Amygdala (tissue), 56 donors: ENCODE measurements at places on chromosomes 16 and 17.

GRCh38 chr16:79089735-79090284, 510.7 kb downstream of the MAF start:
- DNase-seq = no peak

DNA sequence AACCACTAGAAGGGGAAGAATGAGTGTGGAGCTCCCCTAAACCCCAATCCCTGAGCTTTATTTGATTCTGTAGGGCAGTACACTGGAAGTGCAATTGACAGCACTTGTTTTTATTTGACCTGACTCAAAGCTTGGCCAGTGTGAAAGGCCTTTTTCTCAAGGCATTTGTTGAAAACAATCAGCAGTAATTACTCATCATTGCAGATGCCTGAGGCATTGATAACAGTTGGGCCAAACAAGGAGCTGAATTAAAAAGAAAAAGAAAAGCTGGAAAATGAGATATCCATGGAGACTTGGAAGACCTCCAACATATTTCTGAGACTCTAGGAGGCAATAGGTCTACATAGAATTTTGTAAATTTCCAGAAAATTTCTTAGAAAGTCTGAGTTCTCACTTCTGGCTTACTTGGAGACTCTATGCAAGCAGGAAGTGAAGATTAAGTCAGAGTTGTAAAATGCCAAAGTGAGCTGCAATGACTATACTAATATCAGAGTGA, 200.8 kb upstream of the KCNJ16 start:
- DNase-seq = no peak

GRCh38 chr16:67451704-67452435, 20.9 kb downstream of the HSD11B2 start:
- DNase-seq = no peak

- DNase-seq = no peak
Measured at GRCh38 chr17:81967244-81967532, 6.2 kb upstream of the NOTUM start.

- DNase-seq = no peak
Measured at GRCh38 chr17:76261421-76262215, 3.5 kb upstream of the UBALD2 start.

- DNase-seq = no peak
Measured at GRCh38 chr17:30337393-30337999, 3.6 kb upstream of the TMIGD1 start.

DNA sequence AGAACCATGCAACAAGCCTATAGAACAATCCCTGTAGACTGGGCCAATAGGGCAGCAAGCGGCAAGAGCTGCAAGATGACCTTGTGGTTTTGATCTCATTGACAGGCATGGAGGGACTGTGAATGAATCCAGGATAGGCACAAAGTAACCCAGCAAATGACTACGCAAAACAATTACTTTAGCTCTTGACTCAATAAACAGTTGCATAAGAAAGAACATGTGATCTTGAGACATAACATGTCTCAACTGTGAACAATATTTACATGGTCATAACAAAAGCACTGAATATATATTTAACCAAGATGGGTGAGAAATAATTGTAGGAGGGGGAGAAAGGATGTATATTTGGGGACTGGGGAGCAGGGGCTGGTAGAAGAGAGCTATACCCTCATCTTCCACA, 313.7 kb upstream of the CDH5 start:
- no peak for DNase-seq

DNA sequence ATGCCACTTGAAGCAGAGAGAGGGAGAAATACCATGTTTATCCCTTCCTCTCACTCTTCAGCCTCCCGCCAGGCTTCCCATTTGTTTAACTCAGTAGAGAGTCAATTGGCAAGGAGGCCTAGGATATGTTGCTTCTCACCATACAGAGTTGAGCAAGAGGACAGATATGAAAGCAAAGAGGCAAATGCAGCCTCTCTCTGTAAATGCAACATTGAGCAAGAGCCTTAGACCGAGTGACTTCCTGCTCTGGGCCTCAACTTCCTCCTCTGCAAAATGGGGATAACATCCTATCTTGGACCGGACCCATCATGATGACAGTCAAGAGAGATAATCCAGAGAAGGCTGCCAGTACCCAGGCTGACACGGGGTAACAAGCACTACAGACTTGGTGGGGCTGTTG, 36.8 kb downstream of the SOCS1 start:
- DNase-seq = no peak

- peak; percentile 46 for DNase-seq
Measured at GRCh38 chr16:2473999-2474876, 689 bp upstream of the TBC1D24 start.

- DNase-seq = no peak
Measured at GRCh38 chr17:39123627-39124026, 27.8 kb downstream of the PLXDC1 start.

- DNase-seq = no peak
Measured at GRCh38 chr17:19791918-19792550, 43.9 kb upstream of the ALDH3A1 start.

DNA sequence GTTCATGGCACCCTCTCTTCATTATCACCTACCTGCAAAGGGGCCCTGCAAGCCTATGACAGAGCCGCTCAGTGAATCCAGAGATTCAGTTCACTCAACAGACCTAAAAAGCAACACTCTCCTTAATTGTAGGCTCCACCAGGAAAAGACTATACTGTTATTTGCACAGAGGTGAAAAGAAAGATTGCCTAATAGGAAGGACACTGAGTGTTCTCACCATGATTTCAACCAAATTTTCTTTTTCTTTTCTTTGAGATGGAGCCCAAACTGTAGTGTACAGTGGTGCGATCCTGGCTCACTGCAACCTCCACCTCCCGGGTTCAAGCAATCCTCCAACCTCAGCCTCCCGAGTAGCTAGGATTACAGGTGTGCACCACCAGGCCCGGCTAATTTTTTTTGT, 104.5 kb downstream of the PARN start:
- DNase-seq = no peak

DNA sequence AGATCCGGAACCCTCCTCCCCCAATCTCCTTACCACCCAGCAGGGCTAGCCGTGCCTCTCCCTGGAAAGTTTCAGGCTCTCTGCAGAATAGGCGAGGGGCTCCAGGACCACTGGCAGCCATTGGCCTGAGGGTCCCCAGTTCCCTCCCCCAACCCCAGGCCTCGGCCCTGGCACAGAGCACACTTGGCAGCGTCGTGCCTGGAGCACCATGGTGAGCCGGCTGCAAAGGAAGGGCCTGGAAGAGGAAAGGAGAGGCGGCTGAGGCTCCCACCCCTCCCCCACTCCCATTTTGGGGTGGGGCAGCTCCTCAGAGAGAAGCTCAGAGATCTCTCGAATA, 369 bp upstream of the BTBD17 start:
- no peak for DNase-seq

- DNase-seq = no peak
Measured at GRCh38 chr16:143456-143855, 5.0 kb upstream of the NPRL3 start.

- no peak for DNase-seq
Measured at GRCh38 chr16:88610080-88610479, 28.3 kb upstream of the IL17C start.

DNA sequence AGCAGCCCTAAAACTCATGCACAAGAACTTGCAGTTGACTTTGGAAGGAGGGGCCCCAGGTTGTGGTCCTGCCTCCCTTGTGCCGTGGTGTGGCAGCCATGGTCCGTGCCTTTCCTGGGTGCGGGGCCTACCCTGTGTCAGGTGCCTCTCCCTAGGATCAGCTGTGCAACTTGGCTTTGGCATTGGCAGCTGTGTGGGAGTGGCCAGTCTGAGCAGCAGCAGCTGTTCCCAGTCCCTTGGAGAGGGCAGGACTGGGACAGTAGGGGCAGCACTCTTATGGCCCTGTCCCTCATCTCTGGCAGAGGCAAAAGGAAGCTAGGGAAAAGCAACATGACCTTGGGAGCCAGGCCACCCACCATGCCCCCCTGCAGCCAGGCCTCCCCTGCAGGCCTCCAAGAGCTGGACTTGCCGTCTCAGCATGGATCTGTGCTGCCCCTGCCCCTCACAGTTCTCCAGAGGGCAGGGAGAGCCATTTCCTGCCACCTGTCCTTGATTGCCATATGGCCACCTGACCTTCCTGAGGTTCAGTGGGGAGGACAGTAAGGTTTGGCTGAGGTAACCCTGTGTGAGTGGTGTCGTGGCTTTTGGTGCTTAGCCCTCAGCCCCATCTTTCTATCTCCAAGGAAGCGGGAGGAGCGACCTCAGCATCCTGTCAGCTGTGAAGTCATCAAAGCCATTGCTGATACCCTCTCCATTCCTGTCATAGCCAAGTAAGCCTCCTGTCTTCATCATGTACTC, 15.5 kb upstream of the NFATC3 start:
- DNase-seq = no peak

GRCh38 chr16:88932929-88933328, 44.1 kb downstream of the CBFA2T3 start:
- no peak for DNase-seq

DNA sequence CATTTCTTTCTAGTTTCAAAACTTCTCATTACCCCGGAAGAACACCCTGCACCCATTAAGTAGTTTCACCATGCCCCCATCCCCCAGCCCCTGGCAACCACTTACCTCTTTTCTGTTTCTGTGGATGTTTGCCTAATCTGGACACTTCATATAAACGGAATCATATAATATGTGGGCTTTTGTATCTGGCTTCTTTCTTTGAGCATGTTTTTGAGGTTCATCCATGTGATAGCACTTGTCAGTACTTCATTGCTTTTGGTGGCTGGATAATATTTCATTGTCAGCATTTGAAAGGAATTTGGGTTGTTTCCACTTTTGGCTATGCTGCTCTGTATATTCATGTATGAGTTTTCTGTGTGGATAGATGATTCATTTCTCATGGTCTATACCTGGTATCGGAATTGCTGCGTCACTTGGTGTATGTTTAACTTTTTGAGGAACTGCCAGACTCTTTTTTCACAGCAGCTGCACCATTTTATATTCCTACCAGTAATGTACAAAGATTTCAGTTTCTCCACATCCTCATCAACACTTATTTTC, 30.0 kb upstream of the SLC5A10 start:
- no peak for DNase-seq

DNA sequence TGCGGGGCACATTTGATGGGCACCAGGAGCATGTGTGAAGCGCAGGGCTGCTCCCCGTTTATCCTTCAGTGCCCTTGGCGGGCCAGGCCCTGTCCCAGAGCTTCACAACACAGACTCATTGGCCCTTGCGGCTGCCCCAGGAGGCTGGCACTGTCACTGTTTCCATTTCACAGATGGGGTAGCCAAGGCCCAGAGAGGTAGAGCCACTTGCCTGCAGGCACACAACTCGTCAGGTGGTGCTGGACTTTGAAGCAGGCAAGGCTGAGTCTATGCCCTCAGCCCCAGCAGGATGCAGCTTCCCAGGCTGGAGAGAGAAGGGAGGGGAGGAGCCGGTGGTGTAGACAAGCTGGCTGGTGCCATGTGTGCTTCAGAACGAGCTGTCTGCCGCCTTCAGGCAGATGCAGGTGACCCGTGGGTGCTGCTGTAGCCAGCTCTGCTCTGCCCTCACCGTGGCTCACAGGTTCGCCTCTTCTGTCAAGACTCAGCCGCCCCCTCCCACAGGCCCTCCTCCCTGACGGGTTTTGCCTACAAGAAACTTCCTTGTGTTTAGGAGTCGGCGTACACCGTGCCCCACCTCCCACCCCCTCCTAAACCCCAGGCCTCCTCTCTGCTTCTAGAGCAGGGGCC, 232.3 kb upstream of the CIBAR2 start:
- DNase-seq = no peak

- no peak for DNase-seq
Measured at GRCh38 chr17:45018848-45019711, 32.4 kb downstream of the DCAKD start.

GRCh38 chr16:67404740-67405226, 11.5 kb upstream of the TPPP3 start:
- no peak for DNase-seq

GRCh38 chr16:30875871-30876801, 17.7 kb downstream of the BCL7C start:
- DNase-seq = no peak

DNA sequence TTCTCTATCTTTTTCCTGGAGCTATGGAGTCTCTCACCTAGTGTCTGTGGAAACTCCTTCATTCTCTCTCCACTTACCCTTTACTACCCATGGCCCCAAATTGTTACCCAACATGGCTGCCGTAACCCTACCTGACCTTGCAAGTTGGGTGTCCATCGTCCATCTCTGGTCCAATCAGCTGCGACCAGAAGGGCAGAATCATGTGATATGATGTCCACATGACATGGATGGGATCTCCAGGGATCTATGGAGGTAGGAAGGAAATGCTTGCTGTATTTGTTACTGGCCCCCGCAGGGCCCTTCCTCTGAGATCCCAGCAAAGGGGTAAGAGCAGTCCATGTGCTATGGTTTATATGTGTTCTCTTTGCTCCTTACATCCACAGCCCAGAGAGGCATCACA, 8.0 kb upstream of the DRC7 start:
- DNase-seq = no peak

- DNase-seq = no peak
Measured at GRCh38 chr17:79410681-79411080, 200.2 kb downstream of the RBFOX3 start.

DNA sequence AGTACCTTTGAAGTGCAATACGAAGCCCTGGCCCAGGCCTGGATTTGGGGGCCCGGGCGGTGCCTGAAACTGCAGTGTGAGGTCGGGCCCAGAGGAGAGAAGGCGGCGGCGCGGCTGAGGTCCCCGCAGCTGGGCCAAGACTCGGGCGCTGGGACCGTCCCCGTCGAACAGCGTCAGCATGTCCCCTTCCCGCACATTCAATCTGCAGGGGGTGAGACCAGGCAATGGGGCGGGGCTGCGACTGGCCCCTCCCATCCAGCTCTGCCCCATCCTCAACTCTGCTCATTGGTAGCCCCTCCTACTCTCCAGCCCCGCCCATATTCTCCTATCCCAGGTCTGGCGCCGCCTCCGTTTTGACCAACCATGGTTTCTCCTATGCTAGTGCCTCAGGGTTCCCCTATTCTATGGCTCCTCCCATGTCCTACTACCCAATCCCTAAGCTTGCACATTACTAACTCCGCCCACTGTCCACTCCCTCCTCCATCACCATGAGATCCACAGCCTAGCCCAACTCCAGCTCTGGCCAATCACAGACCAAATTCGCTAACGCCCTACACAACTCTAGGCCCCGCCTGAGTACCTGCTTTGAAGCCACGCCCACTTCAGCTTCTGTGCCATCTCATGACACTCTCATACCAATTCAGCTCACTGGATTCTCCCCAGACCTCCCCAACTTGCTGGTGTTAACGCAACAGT, 14.4 kb upstream of the CDIPT start:
- no peak for DNase-seq

DNA sequence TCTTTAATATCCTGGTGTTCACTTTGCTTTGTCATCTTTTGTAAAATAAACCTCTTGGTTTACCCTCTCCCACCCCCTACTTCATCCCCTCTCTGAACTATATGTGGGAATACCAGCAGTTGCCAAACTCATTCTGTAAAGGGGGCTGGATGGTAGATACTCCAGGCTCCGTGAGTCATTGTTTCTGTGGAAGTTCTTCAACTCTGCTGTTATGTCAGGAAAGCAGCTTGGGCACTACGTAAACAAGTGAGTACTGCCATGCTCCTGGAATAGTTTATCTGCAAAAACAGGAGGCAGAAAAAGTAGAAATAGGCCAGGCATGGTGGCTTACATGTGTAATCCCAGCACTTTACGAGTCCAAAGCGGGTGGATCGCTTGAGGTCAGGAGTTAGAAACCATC, 17.6 kb downstream of the MVP start:
- DNase-seq = no peak

- no peak for DNase-seq
Measured at GRCh38 chr16:31260136-31260931, 559 bp downstream of the ITGAM start.

GRCh38 chr17:7224661-7225111, 4.9 kb downstream of the ACADVL start:
- DNase-seq = no peak

- DNase-seq = no peak
Measured at GRCh38 chr16:57754354-57755060, 18.9 kb downstream of the KATNB1 start.
